ENCODE measurements at places on chromosomes 1 and 21.

- DNase-seq = peak; percentile 55
Observed at GRCh38 chr1:173330149-173330951, 123.2 kb upstream of the TNFSF4 start.

DNA sequence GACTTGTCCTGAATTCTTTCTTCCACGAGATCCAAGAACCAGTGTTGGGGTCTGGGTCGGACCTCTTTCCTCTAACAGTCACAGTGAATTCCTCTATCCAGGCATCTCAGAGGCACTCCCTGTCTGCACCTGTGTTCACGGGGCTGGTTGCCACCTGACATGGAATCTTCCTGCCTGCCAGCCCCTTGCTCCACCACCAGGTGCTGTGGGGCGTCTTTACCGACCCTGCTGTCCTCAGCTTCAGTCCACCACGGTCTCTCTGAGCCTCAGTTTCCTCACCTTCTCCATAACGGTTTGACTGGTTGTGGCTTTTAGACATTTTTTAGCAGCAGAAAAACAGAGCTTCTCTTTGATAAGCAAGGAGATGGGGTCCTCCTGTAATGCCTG lies 62.7 kb downstream of the SDC3 start:
- no peak for DNase-seq

GRCh38 chr1:204404629-204405028 lies 7.0 kb downstream of the PPP1R15B start:
- no peak for DNase-seq

DNA sequence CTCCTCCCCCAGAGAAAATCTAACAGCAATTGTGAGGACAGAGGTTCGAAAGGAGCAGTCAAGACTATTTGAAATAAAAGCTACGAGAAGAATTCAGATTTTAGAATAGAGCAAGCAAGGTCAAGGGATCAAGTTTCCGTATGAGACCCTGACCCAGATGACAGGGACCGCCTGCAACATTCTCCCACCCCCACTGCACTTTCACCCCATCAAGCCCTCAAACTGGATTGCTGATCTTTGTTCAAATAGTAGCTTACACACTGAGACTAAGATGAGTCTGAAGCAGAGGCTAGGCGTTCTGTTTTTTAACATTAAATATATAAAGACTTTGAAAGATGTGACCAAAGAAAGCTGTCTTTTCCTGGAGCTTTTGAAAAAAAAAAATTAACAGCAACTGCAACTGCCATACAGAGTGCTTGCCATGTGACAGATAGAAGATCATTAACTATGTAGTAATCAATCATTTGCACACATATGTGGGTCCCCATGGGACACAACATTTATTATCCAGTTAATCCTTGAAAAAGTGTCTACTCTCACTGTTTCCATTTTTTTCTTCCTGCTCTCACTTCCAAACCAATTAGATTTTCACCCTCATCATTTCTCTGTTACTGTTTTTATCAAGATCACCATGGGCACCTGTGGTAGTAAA lies 120.0 kb downstream of the GRIK1 start:
- DNase-seq = no peak

DNA sequence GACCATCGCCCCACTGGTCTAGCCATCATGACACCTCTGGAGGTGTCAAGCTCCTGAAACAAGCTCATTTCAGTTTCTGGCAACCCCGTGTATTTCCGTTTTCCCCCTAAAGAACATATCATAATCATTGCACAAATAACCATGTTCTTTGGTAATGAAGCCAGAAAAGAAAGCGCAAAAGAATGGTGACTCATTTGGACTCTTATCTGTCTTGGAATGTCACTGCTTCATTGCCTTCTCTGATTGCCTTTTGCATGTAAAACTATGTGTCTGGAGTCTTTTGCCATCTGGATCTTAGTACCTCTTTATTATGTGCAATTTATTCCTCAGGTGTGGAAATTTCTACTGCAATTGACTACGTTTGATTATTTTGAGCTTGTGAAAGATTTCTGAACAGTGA lies 110.5 kb downstream of the COLGALT2 start:
- DNase-seq = no peak

- DNase-seq = no peak
Observed at GRCh38 chr1:86992861-86993260, 78.4 kb downstream of the HS2ST1 start.

GRCh38 chr1:8382608-8383505 lies 64.9 kb downstream of the SLC45A1 start:
- no peak for DNase-seq

GRCh38 chr1:70504821-70505193 lies 93.7 kb downstream of the CTH start:
- peak; percentile 86 for DNase-seq

GRCh38 chr1:76066394-76066793 lies 8.2 kb upstream of the ST6GALNAC3 start:
- DNase-seq = peak; percentile 12

DNA sequence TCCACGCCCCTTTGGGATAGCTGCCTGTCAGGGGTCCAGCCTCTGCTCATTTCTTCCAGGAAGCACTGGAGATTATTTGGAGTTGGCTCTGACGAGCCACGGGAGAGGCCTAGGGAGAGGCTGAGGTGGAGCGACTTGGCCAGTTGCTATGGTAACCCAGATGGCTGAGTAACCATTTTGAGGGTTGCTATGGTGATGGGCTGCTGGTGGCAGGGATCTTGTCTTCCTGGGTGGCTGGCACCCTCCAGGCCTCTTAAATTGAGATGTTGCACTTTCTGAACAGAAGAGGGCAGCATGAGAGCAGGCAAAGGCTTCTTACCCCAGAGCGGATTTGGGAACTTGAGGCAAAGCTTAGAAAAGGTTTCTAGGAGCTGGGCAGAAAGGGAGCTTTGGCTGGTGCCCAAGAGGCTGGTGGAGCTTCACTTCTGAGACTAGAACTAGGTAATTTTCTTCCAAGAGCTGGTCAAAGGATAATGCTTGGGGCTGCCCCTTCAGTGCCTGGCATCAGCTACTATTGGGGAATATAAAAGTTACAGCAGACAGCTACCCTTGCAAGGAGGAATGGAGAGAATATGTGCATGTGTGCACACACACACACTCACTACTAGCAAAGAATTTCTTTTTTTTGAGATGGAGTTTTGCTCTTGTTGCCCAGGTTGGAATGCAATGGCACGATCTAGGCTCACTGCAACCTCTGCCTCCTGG lies 72.5 kb downstream of the NDUFS5 start:
- peak; percentile 99 for DNase-seq

GRCh38 chr1:160759740-160760139 lies 20.7 kb downstream of the SLAMF7 start:
- no peak for DNase-seq

GRCh38 chr1:3924186-3924824 lies 24.2 kb upstream of the C1orf174 start:
- DNase-seq = no peak

- peak; percentile 28 for DNase-seq
Observed at GRCh38 chr1:19310720-19311502, 1.0 kb downstream of the AKR7A2 start.

DNA sequence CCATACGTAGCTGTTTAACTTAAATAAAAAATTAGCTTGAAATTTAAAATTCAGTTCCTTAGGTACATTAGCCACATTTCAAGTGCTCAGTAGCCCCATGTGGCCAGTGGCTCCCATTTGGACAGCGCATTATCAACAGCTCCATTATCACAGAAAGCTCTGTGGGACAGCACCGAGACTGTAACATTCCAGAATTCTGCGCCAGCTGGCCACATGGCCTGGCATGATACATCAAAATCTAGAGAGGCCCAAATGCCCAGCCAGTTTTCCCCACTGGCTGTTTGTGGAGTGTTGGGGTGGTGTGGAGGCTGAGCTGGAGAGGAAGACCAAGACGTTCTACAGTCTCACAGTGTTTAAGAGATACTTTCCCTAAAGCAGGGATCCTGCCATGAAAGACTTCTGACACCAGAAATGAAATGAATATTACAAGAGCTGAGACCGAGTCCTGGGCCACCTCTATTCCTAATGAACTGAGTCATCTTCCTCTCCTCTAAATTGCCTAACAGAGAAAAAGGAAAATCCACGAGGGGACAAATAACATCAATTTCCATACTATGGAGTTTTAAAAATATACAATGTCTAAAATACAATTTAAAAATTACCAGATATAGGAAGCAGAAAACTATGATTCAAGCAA lies 27.3 kb upstream of the ACTA1 start:
- DNase-seq = no peak

DNA sequence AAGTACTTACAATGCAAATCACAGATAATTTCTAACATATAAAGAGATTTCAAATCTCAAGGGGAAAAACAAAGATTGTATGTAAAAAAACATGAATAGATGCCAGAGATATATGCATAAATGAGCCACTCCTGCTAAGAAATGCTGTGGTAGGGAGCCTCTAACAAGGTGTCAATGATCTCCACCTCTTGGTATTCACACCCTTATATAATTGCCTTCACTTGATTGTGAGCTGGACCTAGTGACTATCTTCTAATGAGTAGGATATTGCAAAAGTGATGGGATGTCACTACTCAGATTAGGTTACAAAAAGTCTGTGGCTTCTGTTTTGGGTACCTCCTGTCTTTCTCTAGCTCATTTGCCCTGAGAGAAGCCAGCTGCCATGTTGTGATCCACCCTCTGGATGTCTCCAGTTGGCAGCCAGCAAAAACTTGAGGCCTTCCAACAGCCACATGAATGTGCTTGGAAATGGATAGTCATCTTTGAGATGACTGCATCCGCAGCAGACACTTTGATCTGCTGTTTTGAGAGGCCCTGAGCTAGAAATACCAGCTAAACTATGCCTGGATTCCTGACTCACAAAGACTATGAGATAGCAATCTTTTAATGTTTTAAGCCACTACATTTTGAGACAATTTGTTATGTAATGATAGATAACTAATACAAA lies 196.1 kb upstream of the FGGY start:
- peak; percentile 90 for DNase-seq

DNA sequence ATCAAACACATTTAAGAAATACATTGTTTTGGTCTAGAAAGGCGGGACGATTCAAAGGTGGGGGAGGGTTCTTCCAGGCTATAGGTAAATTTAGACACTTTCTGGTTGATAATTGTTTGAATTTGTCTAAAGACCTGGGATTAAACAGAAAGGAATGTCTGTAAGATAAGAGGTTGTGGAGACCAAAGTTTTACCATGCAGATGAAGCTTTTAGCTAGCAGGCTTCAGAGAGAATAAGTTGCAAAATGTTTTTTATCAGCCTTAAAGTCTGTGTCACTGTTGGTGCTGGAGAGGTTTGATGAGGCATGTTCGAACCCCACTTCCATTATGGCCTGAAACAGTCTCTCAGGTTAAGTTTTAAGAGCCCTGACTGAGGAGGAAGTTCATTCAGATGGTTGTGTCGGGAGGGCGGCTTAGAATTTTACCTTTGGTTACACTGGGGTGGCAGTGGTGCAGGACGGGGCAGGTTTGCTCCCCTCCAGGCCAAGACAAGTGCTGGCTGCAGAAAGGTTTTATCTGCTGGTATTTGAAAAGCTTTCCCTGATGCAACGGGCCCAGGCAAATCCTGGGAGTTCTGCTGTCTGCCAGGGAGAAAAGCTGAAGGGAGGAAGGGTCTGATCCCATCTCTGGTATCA lies 16.0 kb upstream of the SLC2A5 start:
- DNase-seq = no peak

DNA sequence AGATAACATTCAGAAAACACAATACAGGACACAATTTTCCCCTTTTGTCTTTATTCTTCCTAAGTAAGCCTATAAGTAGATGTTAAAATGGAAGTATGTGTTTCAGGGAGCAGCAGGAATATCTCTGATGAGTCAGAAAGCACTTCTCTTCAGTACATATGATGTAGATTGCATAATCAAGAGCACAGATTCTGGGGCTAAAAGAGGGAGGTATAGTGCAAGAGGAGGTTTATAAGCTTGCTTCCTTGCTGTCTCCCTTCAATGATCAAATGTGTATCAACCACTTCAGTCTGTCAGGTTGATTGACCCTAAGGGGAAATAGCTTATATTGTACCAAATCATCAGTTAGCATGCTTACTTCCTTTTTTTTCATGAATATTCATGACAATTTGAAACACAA lies 822.8 kb downstream of the BRINP3 start:
- DNase-seq = no peak

DNA sequence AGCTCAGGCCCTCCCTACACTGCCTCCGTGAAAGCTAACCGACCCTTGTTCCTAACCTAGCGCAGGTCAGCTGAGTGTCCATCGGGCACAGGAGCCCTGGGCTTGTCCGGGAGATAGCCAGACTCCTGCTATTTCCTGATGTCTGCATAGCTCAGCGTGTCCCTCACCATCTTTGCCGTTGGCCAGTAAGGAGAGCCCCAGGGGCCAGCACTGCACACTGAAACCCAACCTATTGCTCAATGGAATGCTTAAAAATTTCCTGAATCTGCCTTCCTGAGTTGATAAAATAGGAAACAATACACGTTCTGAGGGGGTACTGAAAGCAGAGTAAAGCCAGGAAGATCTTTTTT lies 2.2 kb downstream of the RUNX1 start:
- DNase-seq = no peak

GRCh38 chr1:189431447-189431846 lies 1046.2 kb downstream of the BRINP3 start:
- no peak for DNase-seq

Data from HFFc6 (cell line).